Cerebellum (tissue), 4 donors: ENCODE measurements at places on chromosomes 1 and 21. TPM values are rescaled to one million over a fixed set of nuclear protein-coding genes. Genes with fewer than 3 reads are reported as not detected.

GRCh38 chr1:85240643-85241042, 18.8 kb downstream of the C1orf52 start:
- no peak for DNase-seq

DNA sequence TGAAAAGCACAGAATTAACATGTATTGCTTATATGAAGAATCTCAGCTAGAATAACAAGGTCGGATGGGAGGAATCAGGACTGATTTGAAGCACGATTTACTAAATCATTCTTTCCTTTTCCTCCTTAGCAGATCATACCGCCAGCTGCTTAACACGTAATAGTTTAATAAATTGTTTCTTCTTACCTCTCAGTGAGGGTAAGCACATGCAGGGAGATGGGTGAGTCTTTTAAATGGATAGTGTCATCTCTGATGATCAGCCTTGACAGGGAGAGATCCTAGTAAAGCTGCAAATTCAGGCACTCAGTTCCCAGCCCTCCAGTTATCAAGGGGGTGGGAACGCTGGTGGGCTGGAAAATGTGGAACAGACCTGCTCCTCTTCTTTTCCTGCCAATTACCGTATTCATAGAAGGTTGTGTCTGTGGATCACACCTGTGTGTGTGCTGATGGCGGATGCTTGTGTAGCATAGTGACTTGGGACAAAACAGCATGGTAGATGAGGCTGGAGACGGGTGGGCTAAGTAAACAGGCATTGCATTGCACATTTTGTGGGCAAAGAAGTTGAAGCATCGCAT, 30.7 kb downstream of the NTPCR start:
- DNase-seq: no peak

- DNase-seq: no peak
Measured at GRCh38 chr1:229620876-229621275, 5.0 kb downstream of the TAF5L start.

HORMAD1 gene
- total RNA-seq: not detected

DNA sequence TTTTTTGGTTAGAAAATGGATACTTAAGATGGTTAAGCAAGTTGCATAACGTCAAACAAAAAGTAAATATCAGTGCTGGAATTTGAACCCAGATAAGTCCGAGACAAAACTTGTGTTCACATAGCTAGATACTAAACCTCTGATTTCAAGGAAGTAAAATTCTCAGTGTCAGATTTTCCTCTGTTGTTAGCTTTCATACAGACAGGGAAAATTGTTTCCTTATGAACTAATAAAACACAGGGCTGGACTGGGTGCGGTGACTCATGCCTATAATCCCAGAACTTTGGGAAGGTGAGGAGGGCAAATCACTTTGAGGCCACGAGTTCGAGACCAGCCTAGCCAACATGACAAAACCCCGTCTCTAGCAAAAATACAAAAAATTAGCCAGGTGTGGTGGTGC, 51.3 kb downstream of the PCNX2 start:
- no peak for DNase-seq

DNA sequence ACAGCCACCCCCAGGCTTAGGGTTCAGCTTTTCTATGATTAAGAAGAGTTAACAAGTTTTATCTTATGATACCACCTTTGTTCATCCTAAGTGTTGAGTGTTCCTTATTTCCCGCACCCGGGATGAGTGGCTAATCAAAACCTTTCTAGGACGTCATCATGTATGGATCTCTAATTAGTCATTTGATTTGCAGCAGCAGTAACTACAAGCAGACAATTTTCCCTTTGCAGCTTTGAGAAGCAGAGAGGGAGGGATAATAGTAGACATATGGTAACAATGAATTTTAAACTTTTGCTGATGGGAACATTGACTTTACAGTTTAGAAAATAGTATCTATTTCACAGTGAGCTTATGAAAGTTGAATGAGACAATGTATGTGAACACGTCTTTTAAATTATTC, 30.8 kb upstream of the SLC35F3 start:
- no peak for DNase-seq

AJAP1 gene
- total RNA-seq: 12.3 TPM
